Activated naive CD8-positive, alpha-beta T cell treated with anti-CD3 and anti-CD28 coated beads, Interleukin-2, amount 50 U/mL, for 24 hours (primary cell): ENCODE measurements at places on chromosomes 2 and 18.
A peak's percentile ranks its signal among the peaks of the same experiment; 100 is the strongest.

GRCh38 chr18:24108641-24109040 lies 30.2 kb upstream of the CABYR start:
- DNase-seq, result no peak

DNA sequence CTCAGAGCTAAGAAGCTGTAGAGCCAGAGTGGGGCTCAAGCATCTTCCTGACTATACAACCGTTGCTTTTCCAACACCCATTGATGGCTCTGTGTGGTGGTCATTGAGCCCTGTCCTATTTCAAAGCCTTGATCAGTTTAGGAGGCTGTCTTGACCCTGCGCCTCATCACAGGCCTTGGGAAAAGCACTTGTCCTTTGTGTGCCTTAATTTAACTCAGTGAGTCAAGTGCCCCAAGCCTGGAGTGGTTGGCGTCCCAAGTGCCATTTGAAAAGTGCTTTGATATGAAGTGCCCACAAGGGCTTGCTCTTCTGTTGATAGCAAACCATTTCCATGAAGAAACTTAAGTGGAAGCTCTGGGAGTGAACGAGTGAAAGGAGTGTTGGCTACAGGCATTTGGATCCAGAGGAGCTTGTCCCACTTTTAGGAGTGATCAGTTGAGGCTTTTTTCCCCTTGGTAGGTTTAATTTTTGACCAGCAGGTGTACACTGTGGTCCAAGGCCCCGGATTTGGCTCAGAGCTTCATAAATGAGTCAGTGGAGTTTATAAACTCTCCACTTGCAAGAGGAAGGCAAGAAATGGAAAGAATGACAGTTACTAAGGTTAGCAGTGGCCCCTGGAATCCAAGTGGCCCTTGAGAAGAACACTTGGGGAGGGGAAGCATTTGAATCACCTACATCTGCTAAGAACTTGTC lies 50.3 kb downstream of the ACTR2 start:
- no peak for DNase-seq

DNA sequence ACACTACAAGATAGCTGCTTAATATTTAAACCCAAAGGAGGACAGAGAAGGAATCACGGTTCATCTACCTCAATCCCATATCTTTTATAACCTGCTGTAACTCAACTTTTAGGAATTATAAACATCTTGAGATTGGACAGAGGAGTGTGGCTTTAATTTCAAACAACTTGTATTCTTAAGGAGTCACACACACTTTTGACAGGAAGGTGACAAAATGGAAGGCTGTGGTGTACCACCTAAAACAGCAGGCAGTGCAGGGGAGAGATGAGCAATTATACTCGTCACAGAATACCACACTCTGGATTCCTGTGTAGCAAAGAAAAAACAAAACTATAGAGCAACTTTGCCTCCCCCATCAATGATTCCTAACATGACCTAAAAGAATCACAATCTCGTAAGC lies 194.8 kb downstream of the ZEB2 start:
- DNase-seq, result peak; percentile 38

- no peak for DNase-seq
Measured at GRCh38 chr18:30925795-30926194, 116.7 kb downstream of the DSC3 start.

DNA sequence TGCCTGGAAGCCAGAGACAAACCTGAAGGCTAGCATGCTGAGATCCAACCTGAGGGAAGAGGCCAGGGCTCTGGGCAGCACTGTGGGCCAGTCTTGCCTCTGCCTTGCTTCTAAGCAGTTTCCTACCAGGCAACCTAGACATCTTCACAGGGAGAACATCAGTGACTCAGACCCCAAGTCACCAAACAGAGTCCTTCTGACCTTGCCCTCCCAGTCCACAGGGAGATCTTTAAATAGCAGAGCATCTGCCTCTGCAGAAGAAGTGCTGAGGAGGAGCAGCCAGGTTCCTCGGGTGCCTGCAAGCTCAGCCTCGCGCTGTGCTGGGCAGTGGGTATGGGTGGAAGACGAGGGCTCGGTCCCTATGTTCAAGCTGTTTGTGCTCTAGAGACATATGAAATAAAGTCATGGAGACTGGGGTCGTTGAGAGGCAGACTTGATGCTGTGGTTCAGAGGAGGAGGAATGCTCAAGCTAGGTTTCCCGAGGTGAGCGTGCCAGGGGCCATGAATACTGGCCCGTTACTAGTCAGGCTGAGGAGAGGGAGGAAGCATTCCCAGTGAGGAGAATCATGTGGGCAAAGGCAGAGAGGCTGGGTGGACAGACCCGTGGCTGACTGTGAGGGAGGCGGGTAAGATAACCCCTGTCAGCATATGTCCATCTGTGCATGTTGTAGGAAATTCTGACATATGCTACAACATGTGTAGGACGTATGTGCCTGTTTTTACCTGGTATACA lies 66.5 kb downstream of the BOLA3 start:
- no peak for DNase-seq

- no peak for DNase-seq
Measured at GRCh38 chr2:220552790-220553535, 925.5 kb downstream of the SLC4A3 start.

DNA sequence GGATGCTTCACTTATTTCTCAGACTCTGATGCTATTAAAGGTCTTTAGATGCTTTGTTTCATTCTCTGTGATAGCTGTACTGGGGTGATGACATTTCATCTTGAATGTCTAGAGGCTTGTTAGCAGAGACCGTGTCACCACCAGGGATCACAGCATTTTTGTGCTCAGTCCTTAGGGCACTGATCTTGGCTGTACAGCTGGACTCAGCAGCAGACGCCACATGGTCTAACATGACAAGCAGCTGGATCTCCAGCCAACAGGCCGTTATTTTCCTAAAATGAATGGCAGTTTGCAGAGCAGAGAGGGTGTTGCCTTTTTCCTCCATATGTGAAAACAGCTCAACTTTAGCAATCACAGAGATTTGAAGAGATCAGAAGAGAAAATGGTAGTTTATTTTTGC lies 491.8 kb downstream of the CDH2 start:
- DNase-seq, result no peak

DNA sequence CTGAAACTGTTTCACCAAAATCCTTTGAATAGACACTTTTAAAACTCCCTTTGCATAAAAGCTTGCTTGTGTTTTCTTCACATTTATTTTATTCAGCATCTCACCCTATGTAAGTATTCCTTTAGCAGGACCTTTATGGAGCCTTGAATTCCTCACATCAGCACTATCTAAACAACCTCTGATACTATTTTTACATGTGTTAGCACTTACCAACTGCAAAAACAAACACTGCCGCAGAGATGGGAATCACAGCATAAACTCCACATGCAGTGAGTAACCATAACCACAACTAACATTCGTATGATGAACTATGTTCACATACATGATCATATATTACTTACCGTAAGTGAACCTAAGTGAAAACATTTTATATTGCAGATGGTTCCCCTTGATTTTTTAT lies 15.4 kb downstream of the FBXO15 start:
- DNase-seq, result no peak

- no peak for DNase-seq
Measured at GRCh38 chr2:239323447-239323846, 77.4 kb downstream of the HDAC4 start.

- DNase-seq, result peak; percentile 64
Measured at GRCh38 chr18:46073474-46074331, 1.6 kb upstream of the PSTPIP2 start.

DNA sequence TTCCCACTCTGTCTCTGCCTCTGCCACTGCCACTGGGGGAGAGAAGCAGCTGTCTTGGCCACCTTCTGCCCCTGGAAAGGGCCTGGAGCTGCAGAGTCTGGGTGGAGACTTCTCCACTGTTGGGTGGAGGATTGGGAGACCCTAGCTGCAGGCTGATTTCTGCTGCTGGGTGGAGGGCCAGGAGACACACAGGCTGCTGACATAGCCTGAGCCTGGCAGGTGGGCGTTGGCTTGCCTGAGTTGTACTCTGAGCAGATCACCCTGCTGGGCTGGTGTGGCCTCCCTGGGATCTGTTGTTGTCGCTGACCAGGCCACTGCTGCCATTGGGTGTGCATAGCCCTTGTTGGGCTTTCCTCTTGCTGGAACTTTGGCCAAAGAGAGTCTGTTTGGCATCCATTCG lies 64.3 kb downstream of the ARHGEF4 start:
- DNase-seq, result no peak
